ENCODE measurements at places on chromosomes 1 and 21.

GRCh38 chr1:1304331-1305299 lies 3.1 kb downstream of the ACAP3 start:
- peak; percentile 91 for DNase-seq

GRCh38 chr1:53454019-53454418 lies 5.2 kb upstream of the DMRTB1 start:
- DNase-seq = no peak

- no peak for DNase-seq
These were observed 6.1 kb downstream of the PRDM2 start for GRCh38 chr1:13706046-13706445.

DNA sequence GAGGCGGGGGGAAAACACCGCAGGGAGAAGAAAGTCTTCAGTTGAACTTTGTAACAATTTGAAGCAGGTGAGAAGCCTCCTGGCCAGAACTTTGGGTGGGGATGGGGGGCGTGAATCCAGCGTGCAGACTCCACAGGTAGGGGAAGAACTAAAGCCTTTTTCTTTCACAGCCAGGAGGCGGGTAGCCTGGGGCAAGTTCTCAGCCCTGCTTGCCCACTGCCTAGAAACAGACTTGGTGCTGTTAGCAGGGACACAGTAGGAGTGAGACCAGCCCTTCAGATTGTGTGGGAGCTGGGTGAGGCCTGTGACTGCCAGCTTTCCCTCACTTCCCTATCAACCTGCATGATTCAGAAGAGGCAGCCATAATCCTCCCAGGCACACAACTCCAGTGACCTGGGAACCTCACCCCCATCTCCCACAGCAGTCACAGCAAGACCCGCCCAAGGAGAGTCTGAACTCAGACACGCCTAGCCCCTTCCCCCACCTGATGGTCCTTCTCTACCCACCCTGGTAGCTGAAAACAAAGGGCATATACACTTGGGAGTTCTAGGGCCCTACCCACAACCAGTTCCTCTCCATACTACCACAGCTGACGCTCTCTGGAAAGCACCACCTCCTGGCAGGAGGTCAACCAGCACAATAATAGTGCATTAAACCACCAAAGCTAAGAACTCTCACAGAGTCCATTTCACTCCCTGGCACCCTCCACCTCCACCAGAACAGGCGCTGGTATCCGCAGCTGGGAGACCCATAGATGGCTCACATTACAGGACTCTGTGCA lies 83.5 kb upstream of the CDC42BPA start:
- DNase-seq = no peak

DNA sequence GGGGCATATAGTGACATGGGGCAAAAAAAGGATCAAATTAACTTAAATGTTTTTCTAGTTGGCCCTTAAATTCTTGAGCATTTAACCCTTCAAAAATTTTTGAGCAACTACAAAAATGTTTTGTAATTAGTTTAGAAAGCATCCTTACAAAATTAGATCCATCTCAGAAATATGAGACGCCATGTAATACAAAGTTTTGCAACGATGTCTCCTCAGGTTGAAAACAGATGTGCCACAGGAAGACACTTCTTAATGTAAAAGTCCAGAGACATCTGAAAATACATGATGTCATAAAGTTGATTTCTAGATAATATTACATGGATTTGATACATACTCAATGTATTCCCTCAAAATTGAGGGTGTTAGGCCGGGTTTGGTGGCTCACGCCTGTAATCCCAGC lies 37.5 kb downstream of the CD46 start:
- no peak for DNase-seq

DNA sequence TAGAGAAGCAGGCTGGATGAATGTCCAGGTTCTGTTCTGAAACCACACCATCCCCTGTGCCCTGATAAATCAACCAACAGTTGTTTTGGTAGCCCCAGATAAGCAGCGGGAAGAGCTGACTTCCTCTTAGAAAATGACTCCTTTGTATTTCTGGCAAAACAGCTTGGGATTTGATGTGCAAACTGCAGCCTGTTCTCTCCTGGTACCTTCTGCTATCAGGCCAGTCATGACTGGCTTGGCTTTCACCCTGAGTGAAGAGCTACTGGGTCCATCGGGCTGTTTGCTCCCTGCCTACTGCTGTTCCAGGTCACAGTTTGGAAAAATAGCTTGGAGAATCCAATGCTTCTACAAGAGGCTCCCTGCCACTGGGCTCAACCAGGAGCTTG lies 116.8 kb downstream of the DTL start:
- no peak for DNase-seq

DNA sequence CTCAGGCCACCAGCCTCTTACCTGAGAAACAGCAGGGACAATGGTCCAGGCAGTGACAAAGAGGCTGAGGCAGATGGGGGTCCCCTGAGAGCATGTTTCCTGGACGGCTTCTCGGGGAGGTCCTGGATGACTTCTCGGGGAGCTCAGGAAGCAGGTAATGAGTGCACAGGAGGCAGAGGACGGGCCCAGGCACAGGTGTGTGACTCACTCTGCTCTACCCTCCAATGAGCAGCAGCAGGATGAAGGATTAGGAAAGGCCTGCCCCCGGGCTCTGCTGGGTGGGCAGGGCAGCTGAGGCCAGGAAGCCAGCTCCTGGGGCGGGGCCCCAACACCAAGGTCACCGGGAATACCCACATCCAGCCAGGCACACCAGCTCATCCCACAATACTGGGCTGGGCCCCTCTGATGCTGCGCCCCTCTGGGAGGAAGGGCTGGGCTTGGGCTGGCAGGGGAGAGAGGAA lies 17.2 kb upstream of the PTAFR start:
- no peak for DNase-seq

- no peak for DNase-seq
These were observed 272.7 kb upstream of the CACYBP start for GRCh38 chr1:174726880-174727585.

DNA sequence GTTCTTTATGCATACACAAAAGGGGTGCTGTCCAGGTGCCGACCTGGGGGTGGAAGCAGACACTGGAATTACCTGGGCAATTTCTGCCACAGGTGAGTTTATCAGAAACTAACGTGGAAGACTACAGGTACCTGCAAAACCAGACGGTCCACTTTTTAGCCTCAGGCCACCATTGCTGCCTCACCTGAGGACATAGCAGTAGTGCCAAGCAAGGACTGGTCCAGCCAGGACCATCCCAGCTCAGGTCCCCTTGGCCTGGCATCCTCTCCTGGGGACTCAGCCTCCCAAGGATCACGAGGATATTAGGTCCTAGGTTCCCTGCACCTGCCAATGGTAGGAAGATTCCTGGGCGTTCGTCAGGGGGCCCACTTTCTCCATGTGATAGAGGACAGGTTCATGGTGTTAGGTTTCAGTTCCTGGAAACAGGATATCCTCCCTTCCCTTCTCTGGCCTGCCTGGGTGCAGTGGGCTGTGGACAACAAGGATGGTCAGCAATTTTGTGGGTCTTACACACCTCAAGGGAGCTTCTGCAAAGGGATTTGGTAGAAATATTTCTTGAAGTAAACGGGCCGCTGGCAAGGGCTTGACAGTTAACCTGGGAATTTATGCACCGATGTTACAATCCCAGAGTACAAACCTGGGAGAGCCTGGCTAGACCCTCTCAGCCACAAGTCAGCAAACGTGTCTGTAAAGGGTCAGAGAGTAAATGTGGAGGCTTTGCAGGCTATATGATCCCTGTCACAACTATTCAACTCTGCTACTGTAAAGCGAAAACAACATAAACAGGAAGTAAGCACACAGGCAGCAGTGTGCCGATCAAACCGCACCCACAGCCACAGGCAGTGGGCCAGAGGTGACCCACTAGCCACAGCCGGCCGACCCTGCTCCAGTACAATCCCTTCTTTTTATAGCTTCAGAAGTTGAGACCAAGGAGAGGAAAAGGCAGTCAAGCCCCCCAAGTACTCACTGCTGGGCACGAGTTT lies 71.4 kb upstream of the RAB4A start:
- no peak for DNase-seq

- DNase-seq = no peak
These were observed 413 bp upstream of the C1orf232 start for GRCh38 chr1:26169198-26169554.

DNA sequence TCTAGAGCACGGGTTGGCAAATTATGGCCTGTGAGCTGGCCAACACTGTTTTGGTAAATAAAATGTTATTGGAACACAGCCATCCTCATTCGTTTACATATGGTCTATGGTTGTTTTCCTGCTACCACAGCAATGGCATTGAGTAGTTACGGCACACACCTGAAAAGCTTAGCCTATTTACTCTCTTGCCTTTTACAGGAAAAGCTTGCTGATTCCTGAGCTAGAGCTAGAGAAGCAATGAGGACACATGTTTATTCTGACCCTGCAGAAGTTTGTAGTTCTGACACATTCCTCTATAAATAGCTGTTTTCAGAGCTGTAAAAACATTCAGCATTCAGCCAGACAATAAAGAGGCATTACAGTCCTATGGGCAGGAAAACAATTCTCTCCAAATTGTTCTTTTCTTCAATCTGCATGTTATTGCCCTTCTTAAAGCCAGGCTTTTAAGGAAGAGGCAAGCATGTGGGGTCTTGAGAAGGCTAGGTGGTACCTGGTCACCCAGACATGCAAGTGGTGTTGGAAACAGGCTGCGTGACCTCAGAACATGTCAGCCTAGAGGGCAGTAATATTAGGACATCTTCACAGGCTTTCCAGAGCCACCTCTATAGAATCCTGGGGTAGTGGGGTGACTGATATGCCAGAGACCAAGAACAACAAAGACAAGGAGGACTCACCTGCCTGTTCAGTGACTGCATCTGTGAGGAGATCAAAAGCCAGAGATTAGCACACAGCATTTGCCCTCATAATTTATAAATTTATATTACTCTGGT lies 1.6 kb downstream of the FCRL2 start:
- DNase-seq = no peak

DNA sequence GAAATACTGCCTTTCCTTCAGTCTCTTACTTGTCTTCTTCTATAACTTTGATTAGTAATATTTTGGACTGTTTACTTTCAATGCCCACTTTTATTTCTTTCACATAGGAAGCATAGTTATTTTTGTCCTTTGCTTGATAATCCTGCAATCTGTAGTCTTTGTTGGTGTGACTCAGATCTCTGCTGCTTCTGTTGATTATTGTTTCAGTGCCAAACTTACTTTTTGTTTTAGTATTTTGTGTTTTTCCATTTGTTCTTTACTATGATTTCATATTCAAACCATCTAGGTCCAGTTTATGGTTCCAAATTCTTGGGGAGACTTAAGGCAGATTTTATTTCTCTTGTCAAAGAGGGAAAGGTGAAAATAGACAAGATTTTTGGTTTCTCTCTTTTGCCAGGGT lies 399.9 kb downstream of the HLX start:
- DNase-seq = no peak

DNA sequence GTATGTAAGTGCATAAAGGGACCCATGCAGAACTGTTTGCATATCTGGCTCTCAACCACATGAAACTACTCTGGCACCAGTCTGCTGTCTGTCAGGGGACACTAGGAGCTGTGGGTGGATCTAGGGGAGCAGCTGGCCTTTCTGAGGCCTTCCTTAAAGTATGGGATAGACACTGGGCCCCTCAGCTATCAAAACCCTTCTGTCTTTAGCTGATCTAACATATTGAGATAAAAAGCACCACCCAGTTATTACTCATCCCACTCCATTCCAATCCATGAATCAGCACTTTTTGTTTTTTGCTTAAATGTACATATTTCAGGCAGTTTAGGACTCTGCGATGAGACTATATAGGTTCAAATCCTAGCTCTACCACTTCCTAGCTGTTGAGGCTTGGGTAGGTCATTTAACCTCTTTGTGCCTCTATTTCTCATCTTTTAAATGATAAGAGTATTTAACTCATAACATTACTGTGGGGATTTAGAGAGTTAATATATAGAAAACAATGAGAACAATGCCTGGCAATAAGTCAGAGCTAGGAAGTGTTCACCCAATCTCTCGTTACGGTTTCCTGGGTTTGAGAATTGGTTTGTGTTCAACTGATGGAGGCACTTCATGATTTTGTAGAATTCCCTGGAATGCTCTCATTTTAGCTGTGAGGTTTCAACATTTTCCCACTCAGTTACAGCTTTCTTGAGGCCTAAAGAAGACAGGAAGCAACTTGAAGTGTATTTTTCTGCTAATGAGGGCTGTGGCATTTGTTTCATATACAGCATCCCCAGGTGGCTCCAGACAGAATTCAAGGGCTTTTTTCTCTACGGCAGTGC lies 68.9 kb downstream of the LRIG2 start:
- no peak for DNase-seq

- DNase-seq = peak; percentile 22
These were observed 9.9 kb downstream of the MYOM3 start for GRCh38 chr1:24101796-24102586.

DNA sequence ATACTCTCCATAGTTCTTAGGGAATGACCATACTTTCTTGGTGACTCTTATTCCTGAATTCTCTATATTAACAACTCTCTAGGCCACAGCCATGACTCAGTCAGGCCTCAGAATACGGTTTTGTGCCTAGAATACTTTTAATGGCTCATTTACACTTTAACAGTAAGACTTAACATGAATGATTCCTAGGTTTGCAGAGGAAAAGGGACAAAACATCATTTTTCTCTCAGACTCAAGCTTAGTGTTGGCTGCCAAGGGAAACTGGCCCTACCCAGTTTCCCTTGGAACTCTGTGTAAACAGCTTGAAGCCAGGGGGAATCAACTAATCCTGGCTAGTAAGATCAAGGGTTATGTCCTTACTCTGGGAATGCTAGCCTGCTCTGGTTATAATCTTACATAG lies 164.9 kb upstream of the PKN2 start:
- no peak for DNase-seq

DNA sequence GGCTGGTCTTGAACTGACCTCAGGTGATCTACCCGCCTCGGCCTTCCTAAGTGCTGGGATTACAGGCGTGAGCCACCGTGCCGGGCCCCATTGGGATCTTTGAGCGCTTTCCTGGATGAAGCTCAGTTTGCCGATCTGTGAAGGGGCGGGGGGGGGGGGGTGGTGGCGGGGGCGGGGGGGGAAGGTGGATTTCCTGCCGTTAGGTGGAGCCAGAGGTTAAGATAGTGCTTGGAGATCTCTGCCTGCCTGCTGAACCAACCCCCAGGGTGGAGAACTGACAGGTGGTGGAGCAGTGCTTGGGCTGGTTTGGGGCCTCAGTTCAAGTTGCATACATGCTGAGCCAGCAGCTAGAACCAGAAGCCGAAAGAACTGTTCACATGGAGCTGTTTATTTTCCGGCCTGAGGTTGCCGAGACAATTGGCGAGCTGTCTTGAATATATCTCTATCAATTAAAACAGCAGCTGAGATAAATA lies 1.7 kb downstream of the TMCC2 start:
- DNase-seq = peak; percentile 71

- DNase-seq = no peak
These were observed 57.3 kb downstream of the MACF1 start for GRCh38 chr1:39261712-39262221.

DNA sequence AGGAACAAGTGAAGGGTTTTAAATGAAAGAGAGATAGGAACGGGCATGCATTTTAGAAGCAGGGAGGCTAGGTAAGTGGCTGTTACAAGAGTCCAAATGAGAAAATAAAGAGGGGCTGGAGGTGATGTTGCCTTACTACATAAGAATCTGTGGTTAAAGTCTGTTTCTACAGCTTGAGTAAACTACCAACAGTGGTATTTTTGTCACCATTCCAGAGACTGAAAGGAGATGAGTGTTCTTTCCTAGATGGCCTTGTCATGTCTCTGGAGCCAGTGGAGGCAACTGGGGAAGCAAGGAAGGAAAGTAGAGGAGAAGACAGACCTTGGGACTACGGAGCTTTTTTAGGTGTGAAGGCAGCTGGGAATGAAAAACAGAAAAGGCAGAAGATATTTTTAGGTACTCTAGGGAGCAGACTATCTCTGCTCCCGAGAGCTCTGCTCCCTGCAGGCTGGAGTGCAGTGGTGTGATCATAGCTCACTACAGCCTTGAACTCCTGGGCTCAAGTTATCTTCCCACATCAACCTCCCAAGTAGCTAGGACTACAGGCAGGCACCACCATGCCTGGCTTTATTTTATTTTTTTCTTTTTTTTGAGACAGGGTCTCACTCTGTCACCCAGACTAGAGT lies 12.2 kb downstream of the HDAC1 start:
- DNase-seq = no peak

Data from SK-N-DZ (cell line).